Progenitor cell of endocrine pancreas (in vitro differentiated cells): ENCODE measurements at places on chromosomes 2 and 18. TPM values are rescaled to one million over a fixed set of nuclear protein-coding genes. Genes with fewer than 3 reads are reported as not detected.

The LHCGR gene
- total RNA-seq = not detected in 2 replicates

The SULT1C4 gene
- 31.2 and 35.5 TPM in 2 replicates for total RNA-seq

The DLX1 gene
- total RNA-seq = 1.7 and 4.1 TPM in 2 replicates

The HK2 gene
- total RNA-seq = 18.2 and 20.0 TPM in 2 replicates

The NAB1 gene
- total RNA-seq = 57.1 and 64.1 TPM in 2 replicates

The MC4R gene
- not detected in 2 replicates for total RNA-seq

The SERPINB10 gene
- not detected in 2 replicates for total RNA-seq

The RESP18 gene
- not detected in 2 replicates for total RNA-seq

The PTPRN gene
- 30.2 and 30.5 TPM in 2 replicates for total RNA-seq

The CYRIA gene
- total RNA-seq = 0.91 and 2.0 TPM in 2 replicates

The RNU2-63P gene
- 2.8 TPM in 1 of 2 replicates, not detected in the other for total RNA-seq

The IL36RN gene
- total RNA-seq = 0.13 TPM in 1 of 2 replicates, not detected in the other

The ASTL gene
- total RNA-seq = 0.29 TPM in 1 of 2 replicates, not detected in the other

The OTOF gene
- total RNA-seq = 0.11 and 0.22 TPM in 2 replicates

- H3K27me3 ChIP-seq = peaks cover 3% of the 10 kb centered on the region
- no peaks in the 10 kb centered on the region for H3K4me1 ChIP-seq
- H3K4me3 ChIP-seq = no peak overlapping the region
- no peak overlapping the region for H3K27ac ChIP-seq
Observed at GRCh38 chr18:25862881-25863600, 227.4 kb downstream of the SS18 start.

GRCh38 chr2:180562378-180562777 is 418.0 kb upstream of the UBE2E3 start:
- no peaks in the 10 kb centered on the region for H3K36me3 ChIP-seq
- no peaks in the 10 kb centered on the region for H3K4me1 ChIP-seq
- H3K27ac ChIP-seq = no peak overlapping the region
- no peaks in the 10 kb centered on the region for H3K27me3 ChIP-seq

DNA sequence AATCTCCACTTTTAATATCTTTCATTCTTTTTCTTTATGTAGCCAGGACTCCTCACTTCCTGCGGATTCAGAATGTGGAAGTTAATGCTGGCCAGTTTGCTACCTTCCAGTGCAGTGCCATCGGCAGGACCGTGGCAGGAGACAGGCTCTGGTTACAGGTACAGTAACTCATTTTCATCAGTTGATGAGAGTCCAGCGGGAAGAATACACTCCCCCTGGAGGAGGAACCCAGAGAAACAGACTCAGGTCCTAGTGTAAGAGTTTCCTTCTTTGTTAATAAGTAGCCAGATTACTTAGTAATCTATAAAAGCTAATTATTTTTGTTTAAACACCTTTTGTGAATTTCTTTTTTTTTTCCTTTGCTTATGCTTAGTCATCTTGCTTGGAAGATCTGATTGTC is 359.4 kb downstream of the PTPRM start:
- DNase-seq = no peak
- no peak overlapping the region for H3K4me3 ChIP-seq
- H3K36me3 ChIP-seq = no peaks in the 10 kb centered on the region
- no peaks in the 10 kb centered on the region for H3K27me3 ChIP-seq
- H3K4me1 ChIP-seq = peaks cover 21% of the 10 kb centered on the region

DNA sequence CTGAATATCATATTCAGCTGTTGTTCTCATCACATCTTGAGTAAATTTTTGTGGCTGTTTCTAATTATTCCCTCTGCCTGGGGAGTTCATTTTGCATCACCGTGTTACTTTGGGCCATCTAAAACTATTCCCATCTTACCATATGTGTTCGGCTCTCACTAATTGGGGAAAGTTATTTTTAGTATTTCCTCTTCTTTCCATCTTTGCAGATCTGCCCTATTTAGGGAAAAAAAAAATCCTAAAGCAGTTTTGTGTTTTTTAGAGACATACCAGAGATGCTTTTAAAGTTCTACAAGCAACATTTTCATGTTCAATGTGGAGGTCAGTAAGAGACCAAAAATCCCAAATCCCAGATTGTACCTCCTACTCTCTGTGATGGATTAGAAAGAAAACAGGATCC is 111.3 kb upstream of the NDUFV2 start:
- peaks cover 12% of the 10 kb centered on the region for H3K4me1 ChIP-seq
- H3K4me3 ChIP-seq = no peak overlapping the region
- H3K36me3 ChIP-seq = no peaks in the 10 kb centered on the region
- no peak for DNase-seq
- peaks cover 11% of the 10 kb centered on the region for H3K27me3 ChIP-seq

DNA sequence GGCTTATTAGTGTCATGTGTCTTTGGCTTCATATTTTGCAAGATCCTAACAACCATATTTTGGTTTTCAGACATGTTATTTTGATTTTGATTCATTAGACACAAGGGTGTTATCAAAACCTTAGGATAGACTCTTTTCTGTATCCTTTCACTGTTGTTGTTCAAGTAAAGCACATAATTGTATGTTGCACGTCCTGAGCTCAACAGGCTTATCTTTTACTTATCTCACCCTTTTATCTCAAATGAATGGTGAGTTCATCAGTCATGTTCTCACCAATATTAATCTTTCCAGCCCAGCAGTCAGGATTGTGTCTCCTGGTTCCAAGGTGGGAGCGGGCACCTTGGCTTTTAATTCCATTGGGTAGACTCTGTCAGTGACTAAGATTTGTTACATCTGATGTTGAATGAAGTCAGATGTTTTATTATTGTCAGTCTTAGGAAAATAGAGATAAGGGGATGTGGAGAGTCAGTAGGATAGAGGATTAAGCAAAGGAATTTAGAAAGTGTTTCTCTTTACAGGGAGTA is 11.9 kb downstream of the GPN1 start:
- H3K27ac ChIP-seq = no peak overlapping the region
- no peaks in the 10 kb centered on the region for H3K4me1 ChIP-seq
- H3K4me3 ChIP-seq = no peak overlapping the region
- DNase-seq = no peak
- H3K36me3 ChIP-seq = peaks cover 16% of the 10 kb centered on the region
- no peaks in the 10 kb centered on the region for H3K27me3 ChIP-seq

- no peak for DNase-seq
- peak overlapping the region; percentile 34 for H3K27ac ChIP-seq
- H3K4me1 ChIP-seq = peaks cover 13% of the 10 kb centered on the region
- H3K36me3 ChIP-seq = peaks cover 16% of the 10 kb centered on the region
- no peak overlapping the region for H3K4me3 ChIP-seq
Observed at GRCh38 chr18:26919627-26920026, 54.1 kb upstream of the AQP4 start.

DNA sequence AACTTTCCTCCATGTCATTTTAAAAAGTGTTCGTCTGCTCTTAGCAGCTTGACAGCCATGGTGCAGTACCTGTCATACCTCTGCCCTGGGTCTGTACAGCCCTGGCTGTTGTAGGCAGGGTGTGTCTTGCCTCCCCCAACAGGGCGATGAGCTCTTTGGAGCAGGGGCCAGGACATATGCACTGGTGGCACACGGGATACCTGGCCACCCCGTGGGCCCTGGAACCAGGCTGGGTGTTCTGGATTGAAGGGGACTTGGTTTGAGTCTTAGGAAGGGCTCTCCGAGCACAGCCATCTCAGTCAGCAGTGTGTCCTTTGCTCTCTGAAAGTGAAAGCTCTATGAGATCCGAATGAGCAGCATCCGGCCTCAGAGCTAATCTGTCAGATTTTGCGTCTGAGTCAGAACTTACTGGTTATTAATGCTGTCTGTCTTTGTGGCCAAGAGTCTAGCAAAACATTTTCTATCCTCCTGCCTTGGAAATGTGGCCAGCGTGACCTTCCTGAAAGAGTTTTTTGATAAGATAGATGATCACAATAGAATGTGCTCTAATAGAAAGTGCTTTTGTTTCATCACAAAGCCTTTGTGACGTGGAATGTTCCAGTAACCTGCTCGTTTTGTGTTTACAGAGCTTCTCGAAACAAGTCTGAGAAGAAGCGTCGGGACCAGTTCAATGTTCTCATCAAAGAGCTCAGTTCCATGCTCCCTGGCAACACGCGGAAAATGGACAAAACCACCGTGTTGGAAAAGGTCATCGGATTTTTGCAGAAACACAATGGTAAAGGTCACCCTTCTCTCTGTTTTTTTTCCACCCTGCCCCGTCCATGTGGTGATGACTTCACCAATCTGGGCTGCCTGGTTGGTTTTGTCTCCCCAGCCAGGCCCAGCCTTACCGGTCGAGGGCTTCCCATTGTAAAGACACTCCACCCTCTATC is 77.3 kb upstream of the RPL31 start:
- DNase-seq = no peak
- no peak overlapping the region for H3K4me3 ChIP-seq
- H3K27me3 ChIP-seq = peaks cover 2% of the 10 kb centered on the region
- H3K4me1 ChIP-seq = peaks cover 2% of the 10 kb centered on the region
- no peaks in the 10 kb centered on the region for H3K36me3 ChIP-seq

DNA sequence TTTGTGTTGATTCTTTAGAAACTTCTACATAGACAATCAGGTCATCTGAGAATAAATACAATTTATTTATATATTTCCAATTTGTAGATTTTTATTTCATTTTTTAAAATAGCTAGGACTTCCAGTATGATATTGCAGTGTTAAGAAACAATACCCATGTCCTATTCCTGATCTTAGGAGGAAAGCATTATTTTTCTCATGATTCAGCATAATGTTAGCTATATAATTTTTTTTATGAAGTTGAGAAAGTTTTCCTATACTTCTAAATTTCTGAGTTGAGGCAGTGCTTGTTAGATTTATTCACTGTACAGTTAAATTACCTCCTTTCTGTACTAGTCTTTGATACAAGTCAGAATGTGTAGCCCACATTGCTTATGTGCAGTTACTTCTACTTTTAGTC is 595.7 kb upstream of the HS6ST1 start:
- no peak overlapping the region for H3K4me3 ChIP-seq
- no peak overlapping the region for H3K27ac ChIP-seq
- no peaks in the 10 kb centered on the region for H3K27me3 ChIP-seq
- H3K4me1 ChIP-seq = no peaks in the 10 kb centered on the region
- no peak for DNase-seq

DNA sequence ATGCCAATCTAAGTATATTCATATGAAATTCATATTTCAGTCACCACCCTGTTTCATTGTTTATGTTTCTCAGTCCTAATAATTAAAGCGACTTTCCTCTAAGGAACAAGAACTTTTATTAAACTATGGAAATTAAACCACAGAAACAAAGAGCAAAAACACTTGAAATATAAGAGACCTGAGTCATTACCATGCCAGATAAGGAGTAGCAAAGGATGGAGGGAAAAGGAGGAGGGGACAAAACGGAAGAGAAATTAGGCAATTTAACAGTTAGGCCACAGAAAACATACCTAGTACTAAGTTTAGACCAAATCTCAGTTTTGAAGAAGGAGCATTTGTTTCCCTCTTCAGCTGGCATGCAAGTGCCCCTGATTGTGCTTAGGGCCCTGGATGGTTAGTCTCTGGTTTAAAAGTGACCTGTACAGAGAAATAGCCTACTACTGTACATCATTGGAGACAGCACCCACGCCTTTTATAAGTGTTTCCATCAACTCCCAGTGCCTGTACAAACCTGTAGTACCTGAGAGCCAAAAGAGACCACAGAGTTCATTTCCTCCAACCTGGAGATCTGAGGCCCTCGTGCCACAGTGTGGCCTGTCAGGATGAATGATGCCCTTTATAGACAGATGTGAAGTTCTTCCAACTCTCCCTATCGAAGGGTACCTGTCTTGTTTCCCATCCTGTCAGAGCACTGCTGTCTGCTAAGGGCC is 74.5 kb downstream of the SPATS2L start:
- DNase-seq = no peak
- peaks cover 66% of the 10 kb centered on the region for H3K4me1 ChIP-seq
- no peaks in the 10 kb centered on the region for H3K36me3 ChIP-seq
- H3K27me3 ChIP-seq = no peaks in the 10 kb centered on the region
- H3K27ac ChIP-seq = peak overlapping the region; percentile 95

GRCh38 chr2:190755772-190756415 is 107.0 kb downstream of the NAB1 start:
- no peak for DNase-seq
- no peak overlapping the region for H3K27ac ChIP-seq
- H3K4me1 ChIP-seq = no peaks in the 10 kb centered on the region
- no peaks in the 10 kb centered on the region for H3K36me3 ChIP-seq
- no peaks in the 10 kb centered on the region for H3K27me3 ChIP-seq

DNA sequence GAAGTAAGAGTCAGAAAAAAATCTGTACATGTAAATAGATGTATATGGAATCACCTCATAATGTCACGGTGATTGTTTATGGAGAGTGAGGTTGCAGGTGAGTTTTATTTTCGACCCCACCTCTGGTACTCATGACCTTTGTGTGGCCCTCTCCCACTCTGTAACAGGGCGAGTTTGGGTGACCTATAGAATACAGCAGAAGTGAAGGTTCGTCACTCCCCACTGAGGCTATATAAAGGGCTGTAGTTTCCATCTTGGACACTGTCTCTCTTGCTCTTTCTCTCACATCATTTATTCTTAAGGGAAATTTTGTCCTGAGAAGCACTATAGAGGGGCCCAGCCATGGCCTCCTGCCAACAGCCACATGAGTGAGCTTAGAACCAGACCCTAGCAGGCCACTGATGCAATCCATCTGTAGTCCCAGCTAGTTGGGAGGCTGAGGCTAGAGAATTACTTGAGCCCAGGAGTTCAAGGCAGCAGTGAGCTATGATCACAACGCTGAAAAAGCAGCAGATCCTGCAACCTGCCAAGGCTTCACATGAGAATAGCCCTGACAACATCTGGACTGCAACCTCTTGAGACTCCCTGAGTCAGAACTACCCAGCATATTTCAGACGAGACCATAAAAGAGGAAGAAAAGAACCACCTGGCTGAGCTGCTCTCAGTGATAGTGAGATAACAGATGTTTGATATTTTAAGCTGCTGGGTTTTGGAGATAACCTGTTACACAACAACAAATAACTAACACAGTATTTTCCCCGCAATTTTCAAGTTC is 74.3 kb upstream of the SLC1A4 start:
- H3K4me1 ChIP-seq = peaks cover 1% of the 10 kb centered on the region
- H3K36me3 ChIP-seq = no peaks in the 10 kb centered on the region
- no peaks in the 10 kb centered on the region for H3K27me3 ChIP-seq
- no peak overlapping the region for H3K4me3 ChIP-seq

GRCh38 chr2:96099861-96100798 is 16.2 kb downstream of the ADRA2B start:
- H3K36me3 ChIP-seq = no peaks in the 10 kb centered on the region
- no peak overlapping the region for H3K27ac ChIP-seq
- DNase-seq = no peak
- no peak overlapping the region for H3K4me3 ChIP-seq
- H3K27me3 ChIP-seq = no peaks in the 10 kb centered on the region

- no peak overlapping the region for H3K27ac ChIP-seq
- DNase-seq = no peak
- no peak overlapping the region for H3K4me3 ChIP-seq
- peaks cover 21% of the 10 kb centered on the region for H3K4me1 ChIP-seq
- H3K36me3 ChIP-seq = no peaks in the 10 kb centered on the region
Observed at GRCh38 chr2:47250586-47251403, 95.7 kb upstream of the STPG4 start.
